ENCODE measurements at places on chromosomes 7 and 10. TPM values are rescaled to one million over a fixed set of nuclear protein-coding genes. Genes with fewer than 3 reads are reported as not detected.
A peak's percentile ranks its signal among the peaks of the same experiment; 100 is the strongest.

DNA sequence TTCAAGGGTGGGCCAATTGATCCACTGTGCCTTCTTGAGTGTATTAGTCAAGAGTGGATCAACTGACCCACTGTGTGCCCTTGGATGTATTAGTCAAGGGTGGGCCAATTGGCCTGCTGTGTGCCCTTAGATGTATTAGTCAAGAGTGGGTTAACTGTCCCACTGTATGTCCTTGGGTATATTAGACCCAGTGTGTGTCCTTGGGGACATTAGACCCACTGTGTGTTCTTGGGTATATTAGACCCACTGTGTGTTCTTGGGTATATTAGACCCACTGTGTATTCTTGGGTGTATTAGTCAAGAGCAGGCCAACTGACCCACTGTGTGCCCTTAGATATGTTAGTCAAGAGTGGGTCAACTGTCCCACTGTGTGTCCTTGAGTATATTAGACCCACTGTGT lies 601.8 kb downstream of the TYW1 start:
- DNase-seq, result no peak

DNA sequence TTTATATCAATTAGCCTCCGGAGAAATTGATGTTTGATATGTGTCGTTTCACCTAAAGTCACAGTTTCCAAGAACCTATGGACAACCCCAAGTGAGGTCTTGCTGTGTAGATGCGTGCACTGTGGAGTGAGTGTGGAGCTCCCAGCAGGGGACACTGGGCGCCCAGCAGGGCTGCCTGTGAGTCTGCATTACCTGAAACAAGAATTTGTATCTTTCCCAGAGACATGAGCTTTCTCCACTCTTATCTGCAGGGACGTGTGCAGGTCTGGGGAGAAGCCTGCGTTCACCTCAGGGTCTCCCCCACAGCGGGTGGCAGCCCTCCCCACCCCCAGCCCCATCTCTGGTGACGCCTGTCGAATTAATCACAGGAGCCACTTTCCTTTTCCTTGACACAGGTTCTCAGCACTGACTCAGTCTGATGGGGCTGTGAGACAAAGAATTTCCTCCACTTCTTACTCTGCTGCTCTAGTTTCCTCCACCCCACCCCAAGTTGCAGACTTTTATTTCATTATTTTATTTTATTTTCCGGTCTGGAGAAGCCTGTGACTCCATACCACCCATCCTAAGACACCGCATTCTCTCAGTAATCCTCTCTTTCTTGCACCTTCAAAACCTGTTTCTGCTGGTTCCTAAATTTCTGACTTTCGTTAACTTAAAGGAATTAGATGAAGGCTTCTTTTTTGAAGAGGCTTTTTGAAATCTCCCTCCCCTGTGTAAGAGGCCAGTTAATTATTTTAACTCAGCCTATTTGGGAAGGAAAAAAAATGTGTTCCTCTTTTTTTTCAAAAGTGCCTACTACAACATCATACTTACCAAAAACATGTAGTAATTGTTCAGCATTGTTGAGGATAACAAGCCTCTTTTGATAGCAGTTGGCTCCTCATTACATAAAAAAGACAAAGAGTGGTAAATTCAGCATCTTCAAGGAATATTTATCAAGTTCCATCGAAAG lies 17.0 kb upstream of the INSIG1 start:
- DNase-seq, result no peak

DNA sequence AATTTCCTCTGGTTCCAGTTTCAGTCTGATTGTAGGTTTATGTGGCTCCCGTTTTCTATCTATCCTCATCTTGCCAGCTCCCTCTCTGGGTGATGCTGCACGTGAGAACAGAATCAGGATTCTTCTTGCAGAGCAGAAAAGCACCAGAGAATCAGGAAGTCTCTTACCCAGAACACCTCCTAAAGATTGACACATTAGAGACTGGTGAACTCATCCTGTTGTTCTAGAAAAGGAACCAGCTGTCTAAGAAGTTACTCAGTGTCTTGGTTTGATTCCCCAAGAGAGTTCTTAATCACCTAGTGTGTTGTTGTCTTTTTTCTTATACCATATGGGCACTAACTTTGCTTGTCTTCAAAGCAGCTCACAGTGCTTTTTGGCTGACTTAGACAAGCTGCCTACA lies 152.4 kb downstream of the DGKI start:
- no peak for DNase-seq

DNA sequence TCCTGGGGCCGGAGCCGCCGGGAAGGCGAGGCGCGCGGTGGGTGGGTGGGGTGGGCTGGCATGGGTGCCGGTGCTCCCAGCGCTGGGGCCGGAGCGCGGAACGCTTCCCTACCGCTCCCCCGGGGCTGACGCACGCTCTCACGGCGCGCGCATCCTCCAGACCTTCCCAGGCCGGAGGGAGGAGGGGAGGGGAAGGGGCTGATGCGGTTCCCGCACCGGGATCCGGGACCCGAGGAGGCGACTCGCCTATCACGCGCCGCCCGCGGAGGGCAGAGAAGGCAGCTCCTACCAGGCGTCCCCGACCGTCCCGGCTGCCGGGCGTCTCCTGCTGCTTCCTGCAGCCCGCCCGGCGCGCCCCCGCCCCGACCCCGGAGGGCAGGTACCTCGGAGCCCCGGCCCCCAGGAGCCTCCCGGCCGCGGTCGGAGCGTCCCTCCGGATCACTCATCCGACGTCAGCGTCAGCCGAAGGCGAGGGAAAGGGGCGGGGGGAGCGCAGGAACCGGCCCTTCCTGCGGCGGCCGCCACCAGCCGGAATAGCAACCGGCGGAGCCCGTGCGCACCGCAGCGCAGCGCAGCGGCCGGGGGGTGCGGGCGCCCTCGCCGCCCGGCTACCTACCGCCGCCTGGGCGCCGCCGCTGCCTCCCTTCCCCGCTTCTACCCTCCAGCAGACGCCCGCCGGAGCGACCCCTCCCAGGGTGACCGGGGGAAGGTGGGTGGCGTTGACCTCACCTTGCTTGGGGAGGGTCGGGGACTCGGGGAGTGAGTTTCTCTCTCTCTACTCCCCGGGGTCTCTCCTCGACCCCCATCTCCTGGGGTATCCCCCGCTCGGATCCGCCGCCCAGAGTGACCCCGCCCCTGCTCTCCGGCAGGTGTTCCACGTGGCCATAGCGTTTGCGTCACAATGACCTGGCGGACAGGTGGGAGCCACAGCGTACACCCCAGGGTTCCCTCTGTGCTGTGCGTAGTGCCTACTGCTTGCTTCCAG lies at the start of gene ICA1:
Gene ICA1 (minus strand): TSS at position 457 of the 985 bp plus-strand sequence. CDS start 26,241 bp downstream, outside the sequence.
- peak; percentile 80 for DNase-seq

DNA sequence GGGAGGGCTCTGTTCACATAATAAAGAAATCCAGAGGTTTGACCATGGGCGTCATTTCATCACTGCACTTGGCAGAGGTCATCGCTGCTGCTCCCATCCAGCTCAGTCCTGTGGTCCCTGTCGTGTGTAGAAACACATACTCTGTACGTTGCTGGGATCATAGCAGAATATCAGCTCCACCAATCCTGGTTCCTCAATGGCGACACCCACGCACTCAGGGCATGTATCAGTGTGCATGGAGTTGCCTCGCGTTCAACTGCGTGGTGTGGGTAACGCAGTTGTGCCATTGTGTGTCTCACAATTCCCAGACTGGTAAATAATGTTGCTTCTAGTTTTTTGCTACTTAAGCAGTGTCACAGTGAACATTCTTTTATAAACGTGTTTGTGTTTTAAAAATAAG lies 111.1 kb downstream of the LHPP start:
- no peak for DNase-seq

DNA sequence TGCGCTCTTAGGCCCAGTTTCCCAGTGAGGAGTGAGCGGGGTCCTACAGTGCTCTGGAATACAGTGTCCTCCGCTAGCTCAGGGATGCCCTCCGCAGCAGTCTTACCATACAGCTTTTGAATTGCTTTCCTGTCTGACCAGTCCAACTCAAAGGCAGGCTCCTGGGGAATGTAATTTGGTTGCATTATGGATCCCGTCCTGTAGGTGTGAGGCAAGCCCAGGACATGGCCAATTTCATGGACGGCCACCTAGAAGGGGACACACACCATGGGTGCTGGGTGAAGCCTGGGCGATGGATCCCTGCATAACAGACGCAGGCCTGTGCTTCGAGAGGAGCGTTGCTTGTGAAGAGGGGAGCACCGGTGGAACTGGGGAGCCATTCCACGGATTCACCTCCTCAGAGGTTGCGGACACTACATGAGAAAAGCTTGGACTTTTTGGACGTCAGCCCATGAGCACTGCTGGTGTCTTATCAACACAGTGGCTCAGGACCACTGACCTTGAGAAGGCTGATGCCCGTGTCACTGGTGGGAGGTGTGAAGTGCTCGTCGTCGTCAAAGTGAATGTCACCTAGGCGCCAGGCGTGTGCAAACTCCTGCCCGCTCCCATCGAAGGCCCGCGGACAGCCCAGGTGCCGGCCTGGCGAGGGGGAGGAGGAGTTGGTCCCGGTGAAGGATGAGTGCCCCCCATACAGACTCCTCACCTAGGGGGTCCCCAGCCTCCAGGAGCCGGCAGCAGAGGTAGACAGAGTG lies 3.3 kb downstream of the MMP21 start:
- DNase-seq, result no peak

- DNase-seq, result no peak
Measured at GRCh38 chr10:34111179-34111578, 703.9 kb downstream of the PARD3 start.

- DNase-seq, result peak; percentile 38
Measured at GRCh38 chr7:108093851-108094331, 36.3 kb downstream of the LAMB4 start.

- DNase-seq, result no peak
Measured at GRCh38 chr10:129274748-129275474, 192.1 kb upstream of the MGMT start.

DNA sequence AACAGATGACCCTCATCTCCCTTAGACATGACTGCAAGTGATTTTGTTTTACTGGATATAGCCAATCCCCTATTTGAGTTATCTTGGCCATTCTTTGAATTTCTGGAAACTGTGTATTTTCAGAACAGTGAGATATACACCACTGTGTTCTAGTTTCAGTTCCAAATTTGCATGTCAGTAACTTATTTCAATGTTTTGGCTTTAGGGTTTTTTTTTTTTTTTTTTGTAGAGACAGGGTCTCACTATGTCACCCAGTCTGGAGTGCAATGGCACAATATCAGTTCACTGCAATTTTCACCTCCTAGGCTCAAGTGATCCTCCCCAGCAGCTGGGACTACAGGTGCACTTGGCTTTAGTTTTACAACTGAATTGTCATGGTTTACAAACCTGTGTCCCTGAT lies 67.2 kb downstream of the ATAD1 start:
- no peak for DNase-seq

GRCh38 chr10:22335173-22335933 lies 9.9 kb upstream of the SPAG6 start:
- peak; percentile 65 for DNase-seq

DNA sequence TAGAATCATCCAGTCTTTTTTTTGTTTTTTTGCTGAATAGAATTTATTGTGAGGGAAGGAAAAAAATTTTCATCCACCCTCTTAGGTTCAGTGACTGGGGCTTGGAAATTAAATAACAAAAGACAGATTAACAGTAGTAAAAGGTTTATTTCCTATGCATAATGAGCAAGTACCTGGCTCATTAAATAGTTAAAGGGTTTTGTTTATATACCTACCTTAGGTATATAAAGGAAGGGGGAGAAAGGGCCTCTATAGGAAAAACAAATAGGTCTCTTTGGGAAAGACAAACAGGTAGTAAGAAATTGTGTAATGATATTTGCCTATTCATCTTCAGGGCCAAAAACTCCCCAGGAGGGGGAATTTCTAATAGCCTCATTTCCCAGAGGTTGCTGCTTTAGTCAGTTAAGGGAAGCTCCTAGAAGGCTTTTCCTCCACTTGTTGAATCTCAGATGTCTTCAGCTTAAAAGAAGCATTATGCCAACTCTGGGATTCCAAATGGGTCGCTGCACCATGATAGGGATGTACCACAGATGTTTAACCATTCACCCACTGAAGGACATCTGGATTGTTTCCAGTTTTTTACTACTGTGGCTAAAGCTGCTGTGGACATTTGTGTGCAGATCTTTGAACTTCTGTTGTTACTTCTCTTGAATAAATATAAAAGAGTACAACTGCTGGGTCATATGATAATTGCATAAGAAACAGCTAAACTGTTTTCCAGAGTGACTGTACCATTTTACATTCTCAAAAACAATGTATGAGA lies 11.3 kb downstream of the ACADSB start:
- no peak for DNase-seq

DNA sequence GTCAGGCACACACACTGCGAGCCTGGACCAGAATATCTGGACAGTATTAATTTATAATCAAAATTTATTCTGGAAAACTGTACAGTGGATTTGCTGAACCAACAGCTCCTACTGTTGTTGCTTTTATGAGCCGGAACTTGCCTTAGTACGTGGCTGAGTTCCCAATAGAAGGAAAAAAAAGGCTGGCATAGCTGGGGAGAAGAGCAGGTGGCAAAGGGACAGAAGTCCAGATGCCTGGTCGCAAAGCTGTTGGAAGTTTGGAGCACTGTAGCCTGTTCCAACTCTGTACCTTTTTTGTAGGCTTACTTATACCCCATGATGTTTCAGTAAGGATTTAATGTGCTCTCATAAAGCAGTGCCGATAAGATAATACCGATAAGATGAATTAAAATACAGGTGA lies 333.8 kb downstream of the ABCA13 start:
- DNase-seq, result no peak

- no peak for DNase-seq
Measured at GRCh38 chr7:17015598-17016031, 133.8 kb upstream of the AGR3 start.

- no peak for DNase-seq
Measured at GRCh38 chr10:20927456-20927855, 30.3 kb upstream of the NEBL start.

DNA sequence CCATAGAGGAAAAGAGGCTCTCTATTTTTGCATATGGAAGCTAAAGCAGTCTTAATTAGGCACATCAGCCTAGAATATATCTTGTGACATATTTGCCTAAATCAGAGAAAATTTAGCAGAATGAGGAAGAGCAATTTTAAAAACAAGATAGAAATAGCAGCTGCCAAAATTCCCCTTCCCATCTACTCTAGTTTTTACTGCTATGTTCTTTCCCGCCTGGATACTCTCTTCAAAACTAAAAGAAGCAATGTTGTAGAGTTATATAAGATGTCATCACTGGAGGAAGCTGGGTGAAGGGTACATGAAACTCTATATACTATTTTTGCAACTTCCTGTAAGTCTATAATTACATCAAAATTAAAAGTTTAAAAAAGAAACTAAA lies 87.0 kb downstream of the ARMH3 start:
- no peak for DNase-seq

- DNase-seq, result no peak
Measured at GRCh38 chr10:75466886-75467285, 35.5 kb downstream of the LRMDA start.

GRCh38 chr7:55420530-55420929 lies 55.4 kb downstream of the LANCL2 start:
- no peak for DNase-seq

DNA sequence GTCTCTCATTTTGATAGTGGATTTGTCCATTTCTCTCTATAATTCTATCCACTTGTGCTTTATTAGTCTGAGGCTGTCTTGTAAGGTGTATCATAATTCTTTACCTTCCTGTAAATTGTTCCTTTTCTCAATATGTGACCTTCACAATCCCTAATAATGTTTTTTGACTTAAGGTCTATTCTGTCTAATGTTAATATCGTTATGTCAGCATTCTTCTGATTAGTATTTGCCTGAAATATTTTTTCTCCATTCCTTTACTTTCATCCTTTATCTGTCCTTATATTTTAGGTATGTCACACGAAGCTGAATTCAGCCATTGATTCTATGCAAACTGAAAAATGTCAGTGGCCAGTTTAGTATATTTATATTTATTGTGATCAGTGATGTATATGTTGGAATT lies 99.8 kb downstream of the HBP1 start:
- DNase-seq, result no peak

Gene CCT6A
- 73.5 TPM for total RNA-seq

Gene CALY
- total RNA-seq, result not detected

Gene SORBS1
- total RNA-seq, result 703 TPM

Gene PBLD
- 4.6 TPM for total RNA-seq

Gene GIMAP6
- total RNA-seq, result 31.5 TPM

Gene PURB
- 15.7 TPM for total RNA-seq

Gene AIFM2
- total RNA-seq, result 16.3 TPM
